ENCODE measurements at places on chromosomes 3 and 15.

- no peak for DNase-seq
These were observed 21.8 kb downstream of the ST3GAL6 start for GRCh38 chr3:98784666-98785600.

DNA sequence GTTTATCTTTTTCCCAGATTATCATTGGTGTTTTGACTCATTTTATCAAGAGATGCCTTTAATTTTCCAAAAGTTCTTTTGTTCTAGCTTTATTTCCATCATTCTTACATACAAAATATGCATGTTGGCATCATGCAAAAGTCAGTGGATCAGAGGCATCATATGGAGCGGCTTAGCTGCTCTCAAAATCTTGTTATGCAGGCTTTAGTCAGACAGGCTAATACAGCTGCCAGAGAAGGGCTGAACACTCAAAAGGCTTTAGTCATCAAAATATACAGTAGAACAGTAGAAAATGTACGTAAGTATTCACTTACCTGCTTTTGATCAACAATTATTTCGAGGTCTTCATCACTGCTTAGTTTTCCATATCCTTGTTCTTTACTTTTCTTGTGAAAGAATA, 65.5 kb downstream of the PEX5L start:
- DNase-seq, result no peak

GRCh38 chr15:53976844-53977392, 1.3 kb upstream of the UNC13C start:
- no peak for DNase-seq

DNA sequence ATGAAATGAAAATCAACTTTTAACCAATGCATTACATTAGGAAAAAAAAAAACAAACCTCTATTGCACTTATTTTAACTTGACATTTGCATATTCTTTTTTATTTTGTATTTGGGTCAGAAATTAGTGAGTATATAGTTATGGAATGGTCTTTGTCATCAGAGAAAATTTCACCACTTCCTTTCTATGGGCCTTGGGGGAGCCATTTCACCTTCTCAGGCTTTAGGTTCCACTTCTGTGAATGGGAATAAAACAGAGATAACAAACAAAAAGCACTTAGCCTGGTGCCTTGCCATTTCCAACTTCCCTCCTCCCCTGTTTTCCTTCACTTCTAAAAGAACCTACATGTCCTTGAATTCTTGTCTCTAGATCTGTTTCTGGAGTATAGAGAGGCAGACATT, 168.0 kb upstream of the STT3B start:
- DNase-seq, result no peak

GRCh38 chr3:148202386-148202785, 495.3 kb upstream of the AGTR1 start:
- no peak for DNase-seq

- no peak for DNase-seq
These were observed 414.2 kb downstream of the CNTN4 start for GRCh38 chr3:2512881-2513280.

- no peak for DNase-seq
These were observed 19.3 kb downstream of the ALCAM start for GRCh38 chr3:105385819-105386508.

- no peak for DNase-seq
These were observed 140.8 kb downstream of the ADAM10 start for GRCh38 chr15:58608711-58609110.

DNA sequence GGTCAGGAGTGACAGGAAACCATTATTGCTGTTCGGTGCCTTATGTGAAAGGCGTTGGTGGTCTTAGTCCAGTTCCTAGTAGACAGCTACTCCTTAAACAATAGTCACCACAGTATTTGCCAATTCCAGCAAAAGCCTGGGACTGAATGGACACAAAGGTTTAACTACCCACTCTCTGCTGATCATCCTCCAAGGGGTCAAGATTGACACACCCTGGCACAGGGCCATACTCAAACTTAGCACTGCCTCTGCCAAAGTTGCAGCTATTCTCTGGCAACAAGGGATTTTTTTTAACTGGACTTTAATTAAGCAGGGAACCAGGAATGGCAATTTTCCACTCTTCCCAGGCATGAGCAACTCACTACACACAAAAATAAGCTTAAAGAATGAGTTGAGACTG, 193.9 kb downstream of the NLGN1 start:
- DNase-seq, result no peak

GRCh38 chr15:82799183-82799841, 6.6 kb downstream of the FSD2 start:
- no peak for DNase-seq

DNA sequence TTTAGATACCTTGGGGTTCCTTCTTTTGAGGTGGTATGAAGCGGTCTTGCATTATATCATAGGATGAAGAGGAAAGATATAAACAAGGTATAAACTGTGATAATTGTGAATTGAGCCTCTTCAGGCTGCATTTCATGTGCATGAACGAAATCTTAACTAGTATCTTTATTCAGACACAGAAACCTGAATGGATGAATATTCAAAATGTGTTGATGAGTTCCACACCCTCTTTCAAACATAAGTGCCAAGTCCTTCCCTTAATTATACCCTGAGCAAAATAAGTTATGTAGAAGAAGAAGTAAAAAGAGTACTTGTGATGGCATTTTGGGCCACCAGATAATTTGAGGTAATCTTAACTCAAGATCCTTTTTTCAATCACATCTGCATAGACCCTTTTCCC, 103.1 kb upstream of the CFAP20DC start:
- DNase-seq, result no peak

DNA sequence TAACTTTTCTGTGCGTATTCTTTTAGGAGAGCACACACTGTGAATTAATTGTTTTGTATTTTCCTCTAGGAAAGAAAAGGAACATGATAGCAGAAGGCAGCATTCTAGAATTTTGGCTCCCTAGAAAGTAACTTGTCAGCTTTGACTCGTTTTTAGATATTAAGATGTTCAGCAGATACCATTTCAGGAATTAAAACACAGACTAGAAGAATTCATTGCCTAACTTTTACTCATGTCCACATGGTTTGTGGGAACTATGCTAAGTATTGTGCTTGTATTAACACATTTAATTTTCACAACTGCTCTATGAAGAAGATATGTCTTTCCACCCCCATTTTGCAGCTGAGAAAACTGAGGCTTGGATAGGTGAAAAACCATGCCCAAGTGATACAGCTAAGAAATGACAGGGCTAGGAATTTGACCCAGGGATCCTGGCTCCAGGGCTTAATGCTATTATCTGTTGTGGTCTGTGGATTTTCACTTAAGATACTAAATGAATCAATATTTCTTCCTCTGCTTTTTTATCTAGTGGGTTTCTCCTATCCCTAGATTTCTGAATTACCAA, 128.8 kb downstream of the MITF start:
- DNase-seq, result no peak

- DNase-seq, result no peak
These were observed 16.0 kb downstream of the STARD9 start for GRCh38 chr15:42591238-42591934.

- DNase-seq, result peak; percentile 12
These were observed 24.5 kb downstream of the MB21D2 start for GRCh38 chr3:192892981-192893700.

- DNase-seq, result no peak
These were observed 9.0 kb downstream of the NIPA1 start for GRCh38 chr15:22795206-22796063.

DNA sequence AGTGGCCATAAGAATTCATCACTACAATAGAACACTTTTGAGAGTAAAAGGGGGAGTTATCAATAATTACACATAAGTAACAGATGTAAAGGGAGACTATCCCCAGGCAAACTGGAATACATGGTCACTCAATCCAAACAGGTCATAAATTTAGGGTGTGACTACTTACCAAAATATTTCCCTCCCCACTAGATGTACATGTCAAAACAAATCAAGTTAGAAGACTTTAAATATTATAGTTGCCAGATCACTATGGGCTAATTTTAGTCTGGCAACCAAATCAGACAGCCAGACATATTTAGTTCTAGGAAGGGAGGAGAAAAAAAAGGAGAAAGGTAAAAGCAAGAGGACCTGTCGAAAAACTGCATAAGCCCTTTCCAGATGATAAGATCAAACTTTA, 23.1 kb downstream of the SLC24A5 start:
- no peak for DNase-seq

All from stimulated activated CD8-positive, alpha-beta memory T cell treated with anti-CD3 and anti-CD28 coated beads, Interleukin-7, amount 100 ng/mL, for 24 hours (primary cell).